ENCODE measurements at places on chromosomes 13 and 19. TPM values are rescaled to one million over a fixed set of nuclear protein-coding genes. Genes with fewer than 3 reads are reported as not detected.

The LIN7B gene
- total RNA-seq = 9.8 TPM

The NLRP5 gene
- total RNA-seq = not detected

The ZNF723 gene
- not detected for total RNA-seq

The ZNF567 gene
- total RNA-seq = 11.6 TPM

- DNase-seq = no peak
These were observed 10.6 kb downstream of the RXFP2 start for GRCh38 chr13:31749929-31750328.

- DNase-seq = peak; percentile 91
These were observed 4.7 kb upstream of the MYBPC2 start for GRCh38 chr19:50427997-50428425.

- DNase-seq = no peak
These were observed 14.3 kb downstream of the HNRNPM start for GRCh38 chr19:8459095-8459494.

GRCh38 chr19:50292216-50292827 lies 36.9 kb downstream of the KCNC3 start:
- DNase-seq = no peak

GRCh38 chr13:27008733-27009132 lies 162.9 kb downstream of the USP12 start:
- DNase-seq = no peak

DNA sequence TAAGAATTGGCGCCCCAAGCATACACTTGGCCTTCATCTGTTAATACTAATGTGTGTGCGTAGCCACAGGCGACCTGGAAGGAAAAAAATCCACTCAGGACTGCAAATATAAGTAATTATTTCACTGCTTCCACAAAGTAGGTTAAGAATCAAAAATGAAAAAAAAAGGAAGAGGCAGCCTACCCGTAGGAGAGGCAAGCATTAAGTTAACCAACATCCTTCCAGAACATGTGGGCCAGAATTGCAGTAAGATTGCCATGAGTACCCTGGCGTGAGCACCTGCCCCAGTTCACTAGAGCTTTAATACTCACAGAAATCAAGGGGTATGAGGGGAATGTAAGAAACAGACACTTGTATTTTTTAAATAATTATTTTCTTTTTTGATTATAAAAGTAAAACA lies 22.2 kb downstream of the RCBTB2 start:
- DNase-seq = no peak
